Fibroblast of villous mesenchyme (primary cell): ENCODE measurements at places on chromosomes 5 and 9. TPM values are rescaled to one million over a fixed set of nuclear protein-coding genes. Genes with fewer than 3 reads are reported as not detected.

DNA sequence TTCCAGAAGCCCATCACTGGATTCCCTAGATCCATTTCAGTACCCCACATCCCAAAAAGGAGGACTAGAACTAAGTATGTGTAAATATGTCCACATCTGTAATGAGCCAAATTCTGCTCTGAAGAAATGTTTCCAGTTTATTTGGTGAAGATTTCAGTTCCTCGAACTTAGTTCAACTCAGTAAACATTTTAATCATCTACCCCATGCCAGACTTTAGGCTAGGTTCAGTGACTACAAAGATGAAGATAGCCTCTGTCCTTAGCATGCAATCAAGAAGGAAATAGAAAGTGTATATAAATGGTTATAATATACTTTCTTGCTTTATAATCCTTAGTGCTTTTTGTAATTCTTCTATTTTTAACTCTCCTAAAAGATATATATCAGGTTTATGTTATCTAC is 21.5 kb downstream of the RUSC2 start:
- no peak for DNase-seq

DNA sequence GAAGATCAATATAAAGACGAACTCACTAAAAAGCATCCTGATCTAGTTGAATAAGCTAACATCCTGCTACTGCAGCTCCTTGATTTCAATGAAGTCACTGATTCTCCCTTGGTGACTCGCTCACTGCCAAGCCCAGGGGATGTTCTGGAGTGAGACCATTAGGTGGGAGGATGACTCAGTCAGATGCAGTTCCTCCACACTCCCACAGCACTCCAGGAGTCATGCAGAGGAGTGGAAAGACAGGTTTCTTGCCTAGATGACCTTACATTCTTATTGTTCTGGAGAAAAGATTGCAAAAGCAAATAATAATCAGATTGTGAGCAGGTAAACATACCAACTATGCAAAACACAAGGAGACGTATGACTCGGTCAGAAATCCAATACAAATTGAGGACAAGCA is 15.3 kb downstream of the GCNT4 start:
- peak; percentile 65 for DNase-seq

Gene GMCL2
- total RNA-seq = not detected in 2 replicates

DNA sequence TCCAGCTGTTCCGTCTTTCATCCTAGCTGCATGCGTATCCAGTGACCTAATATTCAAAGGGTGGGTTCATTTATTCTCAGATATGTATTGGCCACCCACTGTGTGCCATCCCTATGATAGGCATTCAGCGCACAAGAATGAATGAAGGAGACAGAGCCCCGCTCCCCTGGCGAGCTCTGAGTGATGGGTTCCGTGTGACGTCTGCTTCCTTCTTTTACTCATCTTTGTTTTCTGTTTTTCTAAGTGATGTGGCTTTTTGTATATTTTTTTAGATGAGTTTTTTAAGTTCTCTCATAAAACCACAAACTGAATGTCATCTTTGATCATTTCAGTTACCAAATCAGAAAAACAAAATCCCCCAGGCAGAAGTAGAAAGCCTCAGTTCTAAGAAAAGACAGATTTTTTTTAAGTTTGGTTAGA is 168.3 kb upstream of the OTULINL start:
- DNase-seq = no peak

DNA sequence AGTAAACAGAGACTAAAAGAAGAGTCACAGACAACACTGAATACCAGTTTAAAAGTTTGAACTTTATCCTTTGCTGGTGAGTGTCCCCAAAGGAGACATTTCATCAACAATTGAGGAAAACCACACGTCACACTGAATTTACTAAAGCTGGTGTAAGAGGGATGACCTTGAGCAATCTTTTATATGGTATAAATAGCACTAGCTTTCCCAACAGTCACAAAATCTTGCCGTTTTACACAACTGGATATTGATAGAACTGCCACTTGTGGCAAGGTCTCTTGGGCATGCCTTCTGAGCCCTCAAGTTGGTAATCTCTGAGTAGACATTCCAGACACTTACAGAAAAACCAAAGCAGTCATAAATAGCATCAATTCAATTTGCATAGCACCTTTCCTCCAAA is 311.5 kb upstream of the TARS1 start:
- DNase-seq = peak; percentile 30

- DNase-seq = peak; percentile 81
Observed at GRCh38 chr9:114155263-114155994, at the start of gene COL27A1. Gene COL27A1, plus strand, starts transcription at chr9:114155537. Its CDS starts 414 bp downstream, at chr9:114155951.

Gene LYRM7
- total RNA-seq = 4.2 and 6.0 TPM in 2 replicates

GRCh38 chr9:84354035-84354434 is 13.5 kb upstream of the SLC28A3 start:
- no peak for DNase-seq

DNA sequence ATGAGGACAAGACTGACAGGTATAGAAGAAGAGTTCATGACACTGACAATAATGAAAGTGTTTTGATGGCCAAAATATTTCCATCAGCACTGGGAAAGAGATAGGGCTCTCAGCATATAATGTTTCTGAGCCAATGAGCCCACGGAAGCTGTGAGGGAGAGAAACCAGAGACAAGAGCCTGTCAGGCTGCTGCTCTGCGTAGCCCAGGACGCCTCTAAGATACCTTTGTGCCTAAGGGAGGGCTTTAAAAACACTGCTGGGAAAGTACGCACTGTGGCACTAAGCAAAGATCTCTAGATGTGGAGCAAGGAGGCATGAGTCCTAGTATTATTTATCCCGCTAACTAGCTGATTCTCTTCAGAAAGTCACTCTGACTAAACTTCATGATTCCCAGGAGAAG is 11.0 kb upstream of the ELAVL2 start:
- DNase-seq = no peak

Gene PCDHB5
- under 0.01 and 0.32 TPM in 2 replicates for total RNA-seq

Gene THBS4
- total RNA-seq = under 0.01 and 0.32 TPM in 2 replicates

DNA sequence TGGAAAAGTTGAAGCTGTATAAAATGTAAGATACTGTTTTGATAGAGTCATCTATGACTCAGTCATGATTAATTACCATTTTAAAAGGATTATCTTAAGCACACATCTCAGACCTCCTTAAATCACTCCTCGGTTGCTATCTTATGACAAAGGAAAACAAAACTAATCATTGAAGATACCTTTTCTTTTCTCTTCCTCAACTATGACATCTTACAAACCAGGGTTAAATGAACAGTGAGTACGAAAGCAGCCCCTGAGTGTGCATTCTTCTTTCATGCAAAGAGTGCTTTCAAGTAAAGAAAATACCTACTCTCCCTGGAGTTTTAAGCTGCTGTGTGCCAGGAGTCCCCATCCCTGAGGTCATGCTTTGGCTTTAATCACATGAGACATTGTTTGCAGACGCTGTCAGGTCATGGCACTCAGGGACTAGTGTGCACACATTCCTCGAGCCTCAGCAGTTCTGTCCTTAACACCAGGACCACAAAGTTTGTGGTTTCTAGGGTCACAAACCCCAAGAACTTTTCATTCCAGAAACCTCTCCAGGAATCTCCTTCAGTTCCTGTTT is 86.7 kb upstream of the ICE1 start:
- peak; percentile 84 for DNase-seq

GRCh38 chr9:129284607-129285291 is 106.7 kb upstream of the IER5L start:
- DNase-seq = no peak

DNA sequence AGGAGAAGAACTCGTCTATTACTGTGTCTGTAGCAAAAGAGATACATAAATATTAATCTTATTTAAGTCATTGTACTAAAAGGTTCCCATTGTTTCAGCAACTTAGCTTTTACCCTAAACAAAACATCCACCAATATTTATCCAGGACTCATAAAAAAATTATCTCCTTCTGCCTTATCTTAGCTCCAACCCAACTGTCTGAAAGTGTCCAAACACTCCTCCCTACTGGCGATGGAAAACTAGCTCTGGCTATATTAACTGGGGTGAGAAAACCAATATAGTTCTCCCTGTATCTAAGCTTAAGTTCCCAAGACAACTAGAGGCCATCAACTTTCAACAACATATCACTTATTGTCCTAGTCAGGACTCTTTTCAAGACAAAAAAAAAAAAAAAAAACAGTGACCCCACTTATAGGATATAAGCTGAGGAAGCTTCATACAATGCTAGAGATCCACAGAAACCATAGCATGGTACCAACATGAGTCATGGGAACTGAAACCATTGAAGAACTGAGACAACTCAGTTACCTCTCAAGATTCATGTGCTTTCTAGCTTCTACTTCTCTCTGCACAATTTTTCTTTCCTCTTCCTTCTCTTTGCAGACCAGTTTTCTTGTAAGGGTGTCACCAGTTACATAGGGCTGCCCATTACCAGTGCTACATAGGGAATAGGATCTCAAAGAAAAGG is 150.7 kb upstream of the RASA1 start:
- no peak for DNase-seq

GRCh38 chr5:11973469-11973868 is 69.2 kb upstream of the CTNND2 start:
- DNase-seq = no peak

GRCh38 chr9:110536822-110537221 is 42.7 kb downstream of the SVEP1 start:
- DNase-seq = peak; percentile 96

- DNase-seq = no peak
Observed at GRCh38 chr9:99255651-99256050, 33.6 kb downstream of the SEC61B start.

Gene CDKN2A
- 20.7 and 32.5 TPM in 2 replicates for total RNA-seq

Gene SPINK6
- not detected in 2 replicates for total RNA-seq

GRCh38 chr5:112283943-112284929 is 134.8 kb downstream of the EPB41L4A start:
- DNase-seq = no peak
